ENCODE measurements at places on chromosomes 11 and 22. TPM values are rescaled to one million over a fixed set of nuclear protein-coding genes. Genes with fewer than 3 reads are reported as not detected.

The ZNF215 gene
- 13.2 TPM for total RNA-seq

The OOSP1 gene
- total RNA-seq = not detected

The MCHR1 gene
- total RNA-seq = not detected

The MPZL3 gene
- total RNA-seq = not detected

The PHETA2 gene
- 0.25 TPM for total RNA-seq

The PLAAT4 gene
- not detected for total RNA-seq

The CASP12 gene
- not detected for total RNA-seq

The THY1 gene
- 30.5 TPM for total RNA-seq

The KDM4E gene
- total RNA-seq = not detected

The RHOG gene
- 12.0 TPM for total RNA-seq

The DPAGT1 gene
- total RNA-seq = 4.7 TPM
